ENCODE measurements at places on chromosomes 7 and 10. TPM values are rescaled to one million over a fixed set of nuclear protein-coding genes. Genes with fewer than 3 reads are reported as not detected.

DNA sequence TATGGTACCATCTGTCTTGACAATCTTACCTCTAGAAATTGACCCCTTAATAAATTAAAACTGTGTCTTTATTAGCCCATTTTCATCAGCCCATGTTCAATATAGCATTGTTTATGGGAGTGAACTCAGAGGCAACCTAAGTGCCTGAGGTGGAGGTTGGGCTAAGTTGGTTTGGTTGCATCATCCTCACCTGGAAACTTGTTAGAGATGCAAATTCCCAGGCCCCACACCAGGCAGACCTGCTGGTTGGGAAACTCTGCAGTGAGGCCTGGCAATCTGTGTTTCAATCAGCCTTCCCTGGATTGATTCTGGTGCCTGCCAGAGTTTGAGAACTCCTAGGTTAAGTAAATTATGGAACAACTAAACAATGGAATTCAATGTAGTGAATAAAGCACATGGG, 9.4 kb upstream of the FAM170B start:
- H3K36me3 ChIP-seq, result no peaks in the 10 kb centered on the region
- H3K27me3 ChIP-seq, result no peaks in the 10 kb centered on the region
- H3K4me3 ChIP-seq, result no peak overlapping the region
- H3K4me1 ChIP-seq, result no peaks in the 10 kb centered on the region
- no peak overlapping the region for H3K27ac ChIP-seq
- no peak for DNase-seq

The NXPH1 gene
- 0.07 TPM for total RNA-seq

DNA sequence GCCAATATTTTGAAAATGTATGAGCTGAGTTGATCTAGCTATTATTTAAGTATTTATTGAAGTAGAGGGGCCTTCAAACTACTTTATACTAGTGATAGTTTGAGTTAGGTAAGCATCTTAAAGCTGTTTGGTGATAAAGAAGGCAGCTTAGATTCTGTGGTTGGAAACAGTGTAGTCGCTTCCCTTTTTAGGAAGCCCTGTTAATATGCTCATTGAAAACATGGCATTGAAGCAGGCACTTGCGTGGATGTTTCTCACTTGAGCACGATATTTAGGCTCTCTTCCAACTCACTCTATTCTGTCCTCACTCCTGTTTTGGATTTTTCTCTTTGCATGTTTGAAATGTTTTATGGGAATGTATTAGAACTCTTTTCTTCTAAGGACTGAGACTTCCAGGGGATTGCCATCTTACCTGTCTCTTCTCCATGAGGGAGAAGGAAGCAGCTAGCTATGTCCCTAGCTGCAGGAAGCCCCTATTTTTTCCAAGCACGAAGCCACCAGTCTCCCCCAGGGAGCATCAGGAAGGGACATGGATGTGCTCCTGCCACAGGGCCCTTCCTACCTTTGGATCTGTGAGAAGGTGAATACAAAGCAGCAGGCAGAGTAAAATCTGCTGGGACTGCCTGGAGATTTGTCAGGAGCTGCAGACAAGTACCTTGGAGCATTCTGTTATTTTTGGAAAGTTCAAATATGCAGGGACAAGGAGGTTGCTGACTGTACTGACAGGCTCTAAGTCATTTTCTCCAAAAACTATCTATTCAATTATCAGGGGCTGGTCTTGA, 22.0 kb upstream of the BMPR1A start:
- no peak for DNase-seq
- no peaks in the 10 kb centered on the region for H3K36me3 ChIP-seq
- 0 out of 3 replicates have a peak, but pooled peaks cover 5% of the 10 kb centered on the region for H3K4me1 ChIP-seq
- no peak overlapping the region for H3K4me3 ChIP-seq
- no peak overlapping the region for H3K27ac ChIP-seq

GRCh38 chr7:958221-959200, 4.0 kb upstream of the ADAP1 start:
- no peak overlapping the region for H3K4me3 ChIP-seq
- no peak overlapping the region for H3K27ac ChIP-seq
- H3K36me3 ChIP-seq, result no peaks in the 10 kb centered on the region

GRCh38 chr7:107614425-107614824, 34.4 kb downstream of the BCAP29 start:
- H3K27me3 ChIP-seq, result no peaks in the 10 kb centered on the region
- H3K27ac ChIP-seq, result no peak overlapping the region
- peaks cover 68% of the 10 kb centered on the region for H3K36me3 ChIP-seq
- no peak overlapping the region for H3K4me3 ChIP-seq

- no peak overlapping the region for H3K27ac ChIP-seq
- no peak for DNase-seq
- no peaks in the 10 kb centered on the region for H3K4me1 ChIP-seq
- H3K27me3 ChIP-seq, result no peaks in the 10 kb centered on the region
Measured at GRCh38 chr10:92268748-92269147, 22.1 kb downstream of the CPEB3 start.

GRCh38 chr10:5958077-5958476, 19.3 kb downstream of the IL15RA start:
- H3K4me3 ChIP-seq, result no peak overlapping the region
- H3K27me3 ChIP-seq, result no peaks in the 10 kb centered on the region
- no peak overlapping the region for H3K27ac ChIP-seq
- H3K36me3 ChIP-seq, result peaks cover 17% of the 10 kb centered on the region
- H3K4me1 ChIP-seq, result peaks cover 19% of the 10 kb centered on the region

DNA sequence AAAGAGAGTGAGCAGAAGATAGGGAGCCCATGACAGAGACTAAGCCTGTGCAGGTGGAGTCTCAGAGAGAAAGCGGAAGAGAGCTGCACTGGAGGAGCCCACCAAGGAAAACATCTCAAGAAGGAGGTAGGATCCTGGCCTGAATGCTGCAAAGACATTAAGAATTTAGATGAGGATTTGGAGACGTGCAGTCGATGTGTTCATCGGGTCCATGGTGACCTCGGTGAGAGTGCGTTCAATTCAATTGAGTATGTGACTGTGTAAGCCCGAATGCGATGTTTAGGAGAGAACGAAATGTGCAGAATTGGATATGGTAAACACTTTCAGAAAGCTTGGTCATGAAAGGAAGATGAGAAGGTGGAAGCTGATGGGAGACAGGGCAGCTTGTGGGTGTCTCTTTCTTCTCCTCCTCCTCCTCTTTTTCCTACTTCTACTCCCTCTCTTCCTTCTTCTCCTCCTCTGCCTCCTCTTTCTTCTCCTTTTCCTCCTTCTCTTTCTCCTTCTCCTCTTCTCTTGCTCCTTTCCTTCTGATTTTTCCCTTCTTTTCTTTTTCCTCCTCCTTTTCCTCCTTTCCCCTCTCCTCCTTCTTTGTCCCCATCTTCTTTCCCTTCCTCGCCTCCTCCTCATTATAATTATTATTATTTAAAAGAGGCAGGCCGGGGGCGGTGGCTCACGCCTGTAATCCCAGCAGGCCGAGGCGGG, 276.0 kb downstream of the RPS24 start:
- no peak overlapping the region for H3K27ac ChIP-seq
- no peak overlapping the region for H3K4me3 ChIP-seq
- DNase-seq, result no peak

The UCMA gene
- not detected for total RNA-seq

GRCh38 chr7:28726555-28726954, 231.6 kb downstream of the TRIL start:
- DNase-seq, result no peak
- no peaks in the 10 kb centered on the region for H3K27me3 ChIP-seq
- no peak overlapping the region for H3K4me3 ChIP-seq

GRCh38 chr7:25356534-25357151, 128.4 kb upstream of the NPVF start:
- no peak overlapping the region for H3K4me3 ChIP-seq
- no peaks in the 10 kb centered on the region for H3K27me3 ChIP-seq
- H3K4me1 ChIP-seq, result no peaks in the 10 kb centered on the region
- no peak for DNase-seq

GRCh38 chr10:124029559-124029958, 63.8 kb downstream of the CHST15 start:
- no peak overlapping the region for H3K4me3 ChIP-seq
- DNase-seq, result no peak
- peaks cover 12% of the 10 kb centered on the region for H3K27me3 ChIP-seq
- no peaks in the 10 kb centered on the region for H3K4me1 ChIP-seq

The ZNF107 gene
- total RNA-seq, result 7.9 TPM

The EPHA1 gene
- total RNA-seq, result 0.25 TPM

The FOXP2 gene
- total RNA-seq, result not detected

DNA sequence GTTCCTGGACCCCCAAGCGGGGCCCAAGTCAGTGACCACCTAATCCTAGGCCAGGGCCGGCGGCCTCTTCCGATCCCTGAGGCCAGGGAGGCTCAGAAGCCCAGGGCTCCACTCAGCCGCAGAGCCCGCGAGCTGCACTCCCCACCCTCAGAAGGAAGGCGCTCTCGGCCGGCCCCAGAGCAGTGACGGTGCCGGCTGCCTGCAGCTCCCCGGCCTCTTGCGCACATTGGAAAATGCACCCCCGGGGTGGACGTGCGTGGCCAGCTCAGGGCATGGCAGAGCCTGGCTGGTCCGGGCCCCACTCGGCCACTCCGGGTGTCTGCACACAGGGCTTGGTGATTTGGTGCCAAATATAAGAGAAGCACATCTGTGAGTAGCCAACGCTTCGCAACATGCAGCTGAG, 269.1 kb downstream of the PTPRN2 start:
- H3K27ac ChIP-seq, result no peak overlapping the region
- no peak overlapping the region for H3K4me3 ChIP-seq
- H3K27me3 ChIP-seq, result peaks cover 11% of the 10 kb centered on the region
- no peak for DNase-seq
- no peaks in the 10 kb centered on the region for H3K36me3 ChIP-seq

DNA sequence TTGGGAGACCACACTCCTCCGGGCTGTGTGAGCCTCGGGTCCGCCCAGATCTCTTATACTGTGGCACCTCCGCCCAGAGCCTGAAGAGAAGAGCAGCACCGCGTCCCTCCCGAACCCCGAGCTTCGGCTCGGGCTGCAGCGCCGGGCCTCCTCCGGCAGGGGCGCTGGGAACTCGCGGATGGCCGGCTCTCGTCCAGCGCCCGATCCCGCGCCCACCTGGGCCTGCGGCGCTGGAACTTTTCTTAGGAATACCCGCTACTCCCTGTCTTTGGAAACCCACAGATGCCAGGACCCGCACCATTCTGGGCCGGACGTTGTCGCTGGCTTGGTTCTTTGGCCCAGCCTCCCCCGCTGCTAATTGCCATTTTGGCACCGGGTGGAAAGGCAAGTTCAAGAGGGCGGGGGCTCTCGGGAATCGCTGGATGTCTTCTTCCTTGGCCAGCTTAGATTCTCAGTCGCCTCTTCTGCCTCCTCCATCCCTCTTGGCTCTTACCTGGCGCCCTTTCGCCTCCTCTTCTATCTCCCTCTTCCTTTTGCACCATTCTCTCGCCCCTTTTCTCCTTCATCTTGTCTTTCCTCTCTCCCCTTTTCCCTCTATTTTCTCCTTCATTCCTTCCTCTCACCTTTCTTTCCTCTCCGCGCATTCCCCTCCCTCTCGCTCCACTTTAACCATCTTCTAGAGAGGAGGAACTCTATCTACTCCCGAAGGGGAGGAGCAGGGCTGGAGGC, 2.1 kb upstream of the SORCS3 start:
- DNase-seq, result peak; percentile 33
- H3K27me3 ChIP-seq, result no peaks in the 10 kb centered on the region
- no peak overlapping the region for H3K27ac ChIP-seq

DNA sequence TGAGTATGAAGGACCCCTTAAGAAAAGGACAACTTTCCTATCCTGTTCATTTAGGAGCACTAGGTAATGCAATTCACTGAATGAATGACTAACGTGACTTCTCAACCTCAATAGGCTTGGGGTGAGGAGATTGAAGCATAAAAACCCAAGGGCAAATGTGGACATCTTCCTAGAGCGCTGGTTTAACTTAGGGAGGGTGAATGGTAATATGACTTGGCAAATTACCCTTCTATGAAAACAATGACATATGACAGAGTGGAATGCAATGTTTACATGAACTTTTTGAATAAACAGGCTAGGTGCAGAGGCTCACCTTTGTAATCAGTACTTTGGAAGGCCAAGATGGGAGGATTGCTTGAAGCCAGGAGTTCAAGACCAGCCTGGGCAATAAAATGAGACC, 83.9 kb upstream of the ANK3 start:
- no peak overlapping the region for H3K4me3 ChIP-seq
- no peak overlapping the region for H3K27ac ChIP-seq
- no peaks in the 10 kb centered on the region for H3K27me3 ChIP-seq

- no peaks in the 10 kb centered on the region for H3K36me3 ChIP-seq
- no peak overlapping the region for H3K27ac ChIP-seq
- H3K27me3 ChIP-seq, result no peaks in the 10 kb centered on the region
Measured at GRCh38 chr10:84583501-84583900, 255.1 kb downstream of the CCSER2 start.

DNA sequence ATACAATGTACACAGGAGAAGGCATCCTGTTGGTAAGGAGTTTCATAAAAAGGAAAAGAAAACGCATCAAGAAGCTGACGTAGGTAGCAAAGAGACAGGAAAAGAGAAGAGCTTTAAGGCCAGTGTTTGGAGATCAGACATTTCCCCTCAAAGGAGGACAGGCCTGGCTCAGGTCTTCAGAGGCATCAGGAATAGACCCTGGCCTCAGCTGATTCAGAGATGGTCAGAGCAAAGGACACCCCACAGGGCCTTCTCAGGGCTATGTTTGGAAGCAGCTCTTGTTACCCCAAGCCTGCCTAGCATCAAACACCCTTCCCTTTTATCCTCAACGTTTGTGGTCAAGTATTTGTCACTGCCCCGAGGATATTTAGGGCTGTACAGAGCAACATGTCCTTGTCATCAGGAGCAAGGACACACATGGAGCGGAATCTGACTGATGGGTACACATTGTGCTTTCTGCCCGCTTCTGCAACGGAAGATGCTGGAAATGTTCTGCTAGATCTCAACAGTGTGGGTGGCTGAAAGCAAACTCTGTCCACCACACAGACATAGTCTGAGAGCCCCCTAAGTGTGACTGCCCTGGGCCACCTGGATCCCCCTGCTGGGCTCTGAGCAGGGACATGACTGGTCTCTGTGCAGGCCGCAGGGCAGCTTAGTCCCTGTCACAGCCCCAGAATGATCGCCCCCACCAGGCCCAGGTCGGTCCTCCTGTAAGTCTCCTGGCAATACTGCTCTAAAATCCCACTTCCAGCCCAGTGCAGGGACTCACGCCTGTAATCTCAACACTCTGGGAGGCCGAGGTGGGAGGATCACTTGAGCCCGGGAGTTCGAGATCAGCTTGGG, 1.0 kb upstream of the ZDHHC4 start:
- peaks cover 13% of the 10 kb centered on the region for H3K4me1 ChIP-seq
- peaks cover 20% of the 10 kb centered on the region for H3K36me3 ChIP-seq
- H3K4me3 ChIP-seq, result peak overlapping the region; percentile 44

The ABCC2 gene
- 0.11 TPM for total RNA-seq

Measured in K562 (cell line).